ENCODE measurements at places on chromosomes 6 and 20.

DNA sequence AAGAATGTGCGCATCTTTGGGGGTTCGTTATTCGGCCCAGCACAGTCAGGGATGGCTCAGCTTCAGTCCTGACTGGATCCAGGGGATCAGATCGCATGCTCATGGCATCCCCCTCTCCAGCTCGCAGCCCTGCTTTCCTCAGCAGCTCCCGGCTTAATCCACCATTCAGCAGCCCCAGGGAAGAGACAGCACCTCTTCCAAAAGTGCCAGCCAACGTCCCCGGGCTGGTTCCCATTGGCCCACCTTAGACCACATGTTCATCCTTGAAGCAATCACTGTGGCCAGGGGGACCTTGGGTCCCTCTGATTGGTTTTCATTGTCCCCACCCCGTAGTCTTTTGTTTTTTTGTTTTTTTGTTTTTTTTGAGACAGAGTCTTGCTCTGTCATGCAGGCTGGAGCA is 188.7 kb downstream of the ZMYND8 start:
- no peak for DNase-seq

DNA sequence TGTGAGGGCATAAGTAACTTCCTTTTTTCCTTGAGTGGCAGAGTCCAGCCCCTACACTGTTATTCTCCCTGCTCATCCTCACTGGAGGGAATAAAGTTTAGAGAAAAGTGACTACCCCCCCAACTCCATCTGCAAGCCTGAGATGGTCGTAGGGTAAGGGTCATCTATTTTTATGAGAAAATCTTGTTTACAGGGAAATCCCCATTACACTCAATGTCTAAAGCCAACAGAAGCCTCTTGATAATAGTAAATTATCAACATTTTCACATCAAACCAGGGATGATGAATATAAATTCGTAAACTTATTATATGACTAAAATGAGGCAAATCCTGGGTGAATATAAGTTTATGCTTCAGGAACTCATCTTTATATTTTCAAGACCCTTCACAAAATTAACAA is 174.0 kb upstream of the KCNK16 start:
- no peak for DNase-seq

GRCh38 chr20:58623579-58624473 is 27.3 kb upstream of the STX16 start:
- no peak for DNase-seq

- no peak for DNase-seq
These were observed 104.9 kb downstream of the ASXL1 start for GRCh38 chr20:32462900-32463641.

DNA sequence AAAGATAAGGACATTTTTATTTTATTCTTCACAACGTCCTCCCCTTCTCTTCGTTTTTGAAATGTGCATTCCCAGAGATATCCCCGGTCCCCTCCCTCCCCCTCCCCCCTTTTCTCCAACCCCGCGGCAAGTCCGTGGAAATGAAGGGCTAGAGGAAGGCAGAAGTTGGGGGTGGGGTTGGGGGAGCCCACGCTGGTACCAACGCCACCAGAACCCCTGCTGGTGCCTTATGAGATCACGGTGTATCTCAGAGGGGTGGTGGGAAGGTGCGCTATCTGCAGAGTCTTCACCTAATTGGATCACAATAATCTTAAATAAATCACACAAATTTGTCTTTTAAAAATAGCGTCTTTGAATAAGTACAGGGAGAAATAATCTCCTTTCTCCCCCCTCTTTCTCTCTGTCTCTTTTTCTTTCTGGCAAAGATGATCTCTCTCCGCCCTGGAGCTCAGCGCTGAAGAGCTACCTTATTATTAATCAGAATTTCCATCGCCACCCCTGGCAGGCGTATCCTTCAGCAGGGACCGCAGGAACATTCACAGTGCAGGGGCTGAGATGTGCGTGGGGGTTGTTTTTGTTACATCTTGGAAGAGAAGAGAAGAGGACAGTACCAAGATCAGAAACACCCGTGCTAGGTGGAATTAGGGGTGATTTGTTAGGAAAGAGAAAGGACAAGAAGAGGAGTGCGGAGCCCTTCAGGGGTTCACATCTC is 915 bp downstream of the CLVS2 start:
- no peak for DNase-seq

DNA sequence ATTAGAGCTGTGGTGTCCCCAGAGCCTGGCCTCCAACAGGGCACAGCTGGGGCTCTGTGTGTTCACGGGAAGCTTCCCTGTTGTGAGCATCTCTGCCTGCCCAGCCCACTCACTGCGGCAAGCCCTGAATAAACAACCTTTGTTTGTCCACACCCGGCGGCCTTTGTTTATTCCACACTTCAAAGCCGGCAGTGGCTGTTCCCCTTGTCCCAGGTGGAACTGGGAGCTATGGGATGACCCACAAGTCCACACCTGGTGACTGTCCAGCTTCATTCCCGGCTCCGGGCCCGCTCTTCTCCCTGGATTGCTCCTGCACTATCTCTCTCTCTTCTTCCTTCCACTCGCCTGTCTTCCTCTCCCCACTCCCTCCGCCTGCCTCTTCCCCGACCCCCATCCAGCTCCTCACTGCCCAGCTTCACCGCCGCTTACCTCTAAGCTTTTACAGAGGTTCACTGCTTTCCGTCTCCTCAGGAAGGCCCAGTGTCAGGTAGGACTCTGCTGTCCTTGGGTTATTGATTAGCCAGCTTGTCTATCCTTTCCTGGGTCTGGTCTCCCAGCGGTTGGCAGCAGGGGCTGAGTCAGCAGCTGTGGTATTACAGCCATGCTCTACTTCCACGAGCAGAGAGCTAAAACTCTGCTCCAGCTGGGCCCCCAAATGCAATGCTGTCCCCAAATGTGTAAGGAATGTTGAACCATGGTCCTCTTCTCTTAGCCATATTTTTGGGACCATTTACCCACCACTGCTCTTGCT is 17.8 kb downstream of the DACT2 start:
- no peak for DNase-seq

GRCh38 chr20:50272724-50273446 is 82.3 kb downstream of the CEBPB start:
- no peak for DNase-seq
